Fibroblast of the conjunctiva (primary cell): ENCODE measurements at places on chromosomes 12 and 14.

DNA sequence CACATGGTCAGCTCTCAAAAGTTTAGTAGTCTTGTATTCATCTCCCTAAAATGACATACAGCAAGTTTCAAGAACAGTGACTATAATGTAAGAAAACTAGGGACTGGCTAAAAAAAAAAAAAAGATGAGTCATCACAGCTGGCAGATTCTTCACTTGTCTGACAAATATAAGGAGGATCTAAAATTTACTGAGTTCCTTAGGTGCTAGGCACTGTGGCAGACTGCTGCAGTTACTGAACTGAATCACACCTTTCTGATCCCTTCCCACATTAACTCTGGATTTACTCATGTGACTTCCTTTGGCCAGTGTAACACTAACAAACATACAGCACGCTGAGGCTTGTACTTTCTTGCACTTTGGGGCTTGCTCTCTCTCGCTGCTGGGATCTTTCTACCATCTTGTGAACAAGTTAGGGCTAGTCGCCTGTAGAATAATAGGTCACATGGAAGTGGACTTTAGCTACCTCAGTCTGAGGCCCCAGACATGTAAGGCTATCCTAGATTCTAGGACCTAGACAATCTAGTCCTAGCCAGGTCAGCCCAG is 32.1 kb downstream of the BAZ1A start:
- DNase-seq, result peak; percentile 32

DNA sequence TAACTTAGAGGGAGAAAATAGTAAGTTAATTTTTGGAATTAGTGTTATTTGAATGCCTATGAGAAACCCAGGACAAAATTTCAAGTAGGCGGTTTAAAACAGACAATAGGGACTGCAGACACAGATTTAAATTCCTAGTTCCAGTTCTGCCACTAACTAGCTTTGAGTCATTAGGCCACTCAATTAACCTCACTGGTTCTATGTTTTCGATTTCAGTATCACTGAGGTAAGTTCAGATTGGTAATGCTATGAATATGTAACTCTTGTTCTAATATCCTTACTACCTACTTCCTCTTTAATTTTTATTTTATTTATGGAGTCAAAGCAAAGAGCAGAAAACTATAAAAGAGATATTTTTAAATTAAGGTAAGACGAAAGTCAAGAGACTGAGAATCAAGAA is 52.6 kb downstream of the GALC start:
- no peak for DNase-seq

DNA sequence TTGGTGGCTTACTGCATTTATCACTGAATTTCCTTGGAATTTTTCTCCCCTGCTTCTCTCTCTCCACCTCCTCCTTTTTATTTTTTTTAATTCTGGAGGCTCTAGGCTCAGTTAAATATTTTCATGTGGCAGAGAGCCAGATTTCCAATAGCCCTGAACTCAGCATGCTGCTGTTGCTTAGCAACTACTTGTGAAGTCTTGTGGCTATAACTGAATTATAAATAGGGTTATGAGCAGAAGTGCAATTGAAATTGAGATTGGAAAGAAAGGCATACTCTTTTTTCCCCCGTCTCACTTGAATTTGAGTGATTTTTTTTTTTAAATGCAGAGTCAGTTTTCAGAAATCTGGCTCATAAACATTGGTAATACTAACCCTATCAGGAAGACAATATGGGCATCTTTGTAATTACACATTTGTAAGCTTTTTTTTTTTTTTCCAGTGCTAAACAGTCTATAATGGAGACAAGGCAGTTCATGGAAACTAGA is 38.3 kb downstream of the ATF7IP start:
- peak; percentile 77 for DNase-seq

- no peak for DNase-seq
Observed at GRCh38 chr12:107396991-107397390, 288.6 kb upstream of the PWP1 start.

DNA sequence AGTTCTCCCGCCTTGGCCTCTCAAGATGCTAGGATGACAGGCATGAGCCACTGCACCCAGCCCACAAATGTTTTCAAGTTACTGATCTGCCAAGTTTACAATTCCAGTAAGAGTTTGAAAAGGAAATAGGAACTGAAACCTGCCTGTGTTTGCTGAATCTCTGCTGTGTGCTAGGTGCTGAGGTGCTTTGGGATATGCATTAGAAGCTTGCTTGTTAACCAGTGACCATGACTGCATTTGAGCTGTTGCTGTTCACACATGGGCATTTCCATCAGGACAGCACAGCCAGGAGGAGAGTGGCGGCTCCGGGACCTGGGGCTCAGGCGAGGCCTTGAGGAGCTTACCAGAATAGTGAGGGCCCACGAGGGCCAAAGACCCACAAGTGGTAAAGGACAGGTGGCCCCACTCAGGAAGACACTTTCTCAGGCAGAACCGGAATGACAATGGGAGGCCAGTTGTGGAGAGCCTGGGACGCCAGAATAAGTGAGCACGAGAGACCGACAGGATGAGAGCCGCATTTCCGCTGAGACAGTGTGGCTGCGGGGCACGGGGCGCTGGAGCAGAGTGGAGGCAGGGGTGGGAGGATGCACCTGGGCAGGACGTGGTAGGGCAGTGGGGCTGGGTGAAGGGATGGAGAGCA is 54.5 kb upstream of the MMP17 start:
- no peak for DNase-seq

DNA sequence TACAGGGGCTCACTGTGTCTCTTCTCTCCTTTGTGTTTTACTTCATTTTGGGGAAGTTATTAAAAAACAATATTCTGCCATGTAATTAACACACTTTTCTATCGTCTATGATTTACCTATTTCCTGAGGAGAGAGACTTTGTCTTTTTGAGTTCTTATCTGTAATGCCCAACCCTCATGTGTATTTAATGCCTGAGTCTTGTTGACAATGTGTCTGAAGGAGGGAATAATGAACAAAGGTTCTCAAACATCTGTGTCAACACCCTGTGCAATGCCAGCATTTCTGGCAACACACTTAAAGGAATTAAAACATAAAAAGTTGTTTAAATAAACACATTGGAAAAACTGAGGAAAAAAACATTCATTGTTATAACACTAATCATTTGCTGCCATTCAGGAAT is 147.1 kb downstream of the SLC15A5 start:
- no peak for DNase-seq

DNA sequence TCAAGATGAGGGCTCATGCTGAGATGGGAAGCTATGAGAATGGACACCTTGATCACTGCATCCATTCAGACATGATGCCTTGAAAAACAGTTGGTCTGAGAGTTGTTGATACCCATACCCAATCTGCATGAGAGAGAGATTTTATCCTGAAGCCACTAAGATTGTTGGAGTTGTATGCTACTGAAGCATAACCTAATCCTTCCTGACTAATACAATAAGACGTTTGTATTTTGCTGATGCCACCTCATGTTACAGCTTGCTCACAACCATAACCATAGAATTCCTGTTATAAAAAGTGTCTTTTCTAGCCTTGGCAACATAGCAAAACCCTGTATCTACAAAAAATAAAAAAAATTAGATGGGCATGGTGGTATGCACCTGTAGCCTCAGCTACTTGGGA is 12.7 kb upstream of the SERPINA1 start:
- no peak for DNase-seq

DNA sequence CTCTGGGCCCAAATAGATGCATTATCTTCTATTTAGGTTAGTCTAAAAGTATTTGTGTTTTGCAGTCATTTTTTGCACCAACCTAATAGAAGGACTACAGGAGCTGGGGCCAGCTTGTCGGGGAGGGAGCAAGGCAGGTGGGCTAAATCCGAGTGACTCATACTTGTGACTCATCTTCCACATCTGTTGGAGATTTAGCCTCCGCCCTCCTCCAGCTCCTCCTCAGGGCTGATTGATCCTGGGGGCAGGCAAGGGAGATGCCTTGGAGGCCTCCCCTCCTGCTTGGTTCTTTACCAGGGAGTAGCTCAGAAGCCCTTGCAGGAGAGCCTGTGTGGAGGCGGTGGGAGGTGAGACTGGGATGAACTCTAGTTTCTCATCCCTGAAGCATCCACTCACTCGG is 27.9 kb downstream of the RHOF start:
- DNase-seq, result peak; percentile 90

DNA sequence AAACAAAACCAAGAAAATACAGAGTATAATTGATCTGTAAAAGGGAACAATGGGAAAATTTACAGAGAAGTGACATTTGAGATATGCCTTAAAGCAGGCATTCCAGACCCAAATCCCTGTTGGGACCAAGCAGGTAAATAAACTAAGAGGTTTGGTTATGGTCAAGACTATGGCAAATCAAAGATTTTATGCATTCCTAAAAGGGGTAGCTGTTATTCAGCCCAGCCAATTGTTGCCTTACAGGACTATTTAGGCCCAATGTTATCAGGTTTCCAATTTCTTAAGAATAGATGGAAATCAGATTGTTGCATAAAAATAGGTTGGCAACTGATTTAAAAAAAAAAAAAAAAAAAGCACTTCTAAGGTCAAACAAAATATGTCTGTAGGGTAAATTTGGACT is 5.3 kb downstream of the DNAI7 start:
- DNase-seq, result no peak
